Naive thymus-derived CD4-positive, alpha-beta T cell (primary cell): ENCODE measurements at places on chromosomes 11 and 22. TPM values are rescaled to one million over a fixed set of nuclear protein-coding genes. Genes with fewer than 3 reads are reported as not detected.

The PHLDB1 gene
- 2.0 TPM for total RNA-seq

The SCO2 gene
- 2.5 TPM for total RNA-seq

DNA sequence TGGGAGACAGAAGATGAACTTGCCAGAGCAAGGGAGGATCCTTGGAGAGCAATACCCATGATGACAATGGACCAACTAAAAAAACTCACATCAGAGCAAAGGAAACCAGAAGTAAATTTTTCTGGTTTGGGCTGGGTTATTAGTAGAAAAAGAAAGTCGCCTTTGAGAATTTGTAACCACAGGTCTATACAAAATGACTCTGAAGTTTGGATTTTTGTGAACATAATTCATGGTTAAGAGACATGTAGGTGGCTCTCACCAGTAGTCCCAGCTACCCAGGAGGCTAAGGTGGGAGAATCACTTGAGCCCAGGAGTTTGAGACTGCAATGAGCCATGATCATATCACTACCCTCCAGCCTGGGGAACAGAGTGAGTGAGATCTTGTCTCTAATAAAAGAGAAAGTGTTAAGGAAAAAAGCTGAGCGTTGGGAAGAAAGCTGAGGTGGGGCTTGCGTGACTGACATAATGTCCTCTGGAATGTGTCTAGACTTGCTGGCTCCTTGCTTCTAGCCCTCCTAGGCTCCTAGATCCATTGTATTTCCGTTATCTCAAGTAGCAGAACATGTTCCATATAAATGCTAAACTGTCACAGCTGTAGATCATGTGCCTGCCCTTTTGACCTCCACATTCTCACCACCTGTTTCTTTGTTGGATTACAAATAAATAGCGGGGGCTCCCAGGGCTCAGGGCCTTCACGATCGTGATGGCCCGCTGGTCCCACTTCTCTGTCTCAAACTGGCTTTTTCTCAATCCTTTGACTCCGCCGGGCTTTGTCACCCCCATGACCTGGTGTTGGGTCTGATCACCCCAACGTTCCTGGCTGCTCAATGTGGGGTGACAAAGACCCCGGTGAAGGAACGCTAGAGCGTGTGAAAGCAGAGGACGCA, 56.2 kb upstream of the SC5D start:
- no peak overlapping the region for H3K27ac ChIP-seq
- no peaks in the 10 kb centered on the region for H3K27me3 ChIP-seq
- no peak overlapping the region for H3K4me3 ChIP-seq

GRCh38 chr11:111357150-111358037, 21.7 kb downstream of the POU2AF1 start:
- H3K27me3 ChIP-seq: no peaks in the 10 kb centered on the region
- no peaks in the 10 kb centered on the region for H3K4me1 ChIP-seq
- H3K36me3 ChIP-seq: no peaks in the 10 kb centered on the region
- no peak overlapping the region for H3K27ac ChIP-seq
- no peak for DNase-seq
- H3K4me3 ChIP-seq: no peak overlapping the region

DNA sequence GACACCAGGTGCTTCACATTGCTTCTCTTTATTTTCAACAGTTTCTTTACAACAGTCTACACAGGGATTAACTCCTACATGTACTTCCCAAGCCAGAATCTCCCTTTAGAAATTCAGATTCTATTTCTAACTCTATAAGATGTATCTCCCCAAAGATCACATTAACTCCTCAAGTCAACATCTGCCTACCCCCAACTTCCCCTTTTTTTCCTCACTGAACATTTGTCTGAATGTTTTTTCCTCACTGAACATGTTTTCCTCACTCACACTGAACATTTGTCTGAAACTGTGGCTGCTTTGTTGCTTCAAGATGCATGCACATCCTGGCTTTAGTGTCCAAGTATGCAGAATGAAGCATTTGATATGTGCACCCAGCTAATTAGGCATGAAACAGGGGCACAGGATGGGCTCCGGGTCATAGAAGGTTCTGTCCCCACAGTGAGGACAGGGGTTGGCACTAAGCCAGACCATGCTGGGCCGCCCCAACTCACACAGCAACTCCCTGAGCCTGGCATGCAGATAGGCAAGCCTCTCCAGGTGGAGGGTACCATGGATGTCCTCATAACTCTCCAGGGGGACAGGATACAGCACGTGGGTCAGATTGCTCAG, 11.3 kb downstream of the PRAME start:
- no peak overlapping the region for H3K4me3 ChIP-seq
- no peaks in the 10 kb centered on the region for H3K27me3 ChIP-seq
- H3K36me3 ChIP-seq: no peaks in the 10 kb centered on the region
- DNase-seq: no peak
- H3K4me1 ChIP-seq: no peaks in the 10 kb centered on the region

- no peak overlapping the region for H3K4me3 ChIP-seq
- no peak for DNase-seq
- no peaks in the 10 kb centered on the region for H3K4me1 ChIP-seq
- H3K27ac ChIP-seq: no peak overlapping the region
These were observed 29.0 kb downstream of the TIMP3 start for GRCh38 chr22:32830473-32830872.
